Smooth muscle cell of the pulmonary artery (primary cell): ENCODE measurements at places on chromosomes 1 and 21. TPM values are rescaled to one million over a fixed set of nuclear protein-coding genes. Genes with fewer than 3 reads are reported as not detected.

CDC14A gene
- 2.2 TPM in 2 replicates for total RNA-seq

CLDN17 gene
- total RNA-seq: not detected in 2 replicates

PGLYRP4 gene
- not detected in 2 replicates for total RNA-seq

CD53 gene
- total RNA-seq: not detected in 2 replicates

TMEM200B gene
- total RNA-seq: 4.3 and 12.2 TPM in 2 replicates

KCNK1 gene
- 2.0 and 9.2 TPM in 2 replicates for total RNA-seq

RAP1GAP gene
- total RNA-seq: 0.20 and 0.23 TPM in 2 replicates

FAM20B gene
- 61.5 and 63.0 TPM in 2 replicates for total RNA-seq

SVBP gene
- 5.9 and 8.3 TPM in 2 replicates for total RNA-seq

EDN2 gene
- not detected in 2 replicates for total RNA-seq

AIRE gene
- total RNA-seq: 0.03 and 0.07 TPM in 2 replicates

FBXO28 gene
- total RNA-seq: 34.2 and 39.4 TPM in 2 replicates

TTLL7 gene
- total RNA-seq: 19.1 and 26.0 TPM in 2 replicates

LRRIQ3 gene
- 0.46 and 0.56 TPM in 2 replicates for total RNA-seq

RUNX3 gene
- 0.36 TPM in 1 of 2 replicates, not detected in the other for total RNA-seq

CYP4Z1 gene
- not detected in 2 replicates for total RNA-seq

LIPI gene
- total RNA-seq: not detected in 2 replicates

TRIM45 gene
- total RNA-seq: 1.9 and 3.3 TPM in 2 replicates

SLAMF9 gene
- total RNA-seq: 0.26 and 0.59 TPM in 2 replicates

FMO4 gene
- 2.4 and 2.6 TPM in 2 replicates for total RNA-seq

CNTN2 gene
- not detected in 2 replicates for total RNA-seq

LCE1E gene
- total RNA-seq: not detected in 2 replicates

LGR6 gene
- not detected in 2 replicates for total RNA-seq

SAMD13 gene
- total RNA-seq: 0.36 and 0.52 TPM in 2 replicates

ERICH3 gene
- total RNA-seq: not detected in 2 replicates

S100A6 gene
- 822 and 1,175 TPM in 2 replicates for total RNA-seq

DNASE2B gene
- total RNA-seq: not detected in 2 replicates

USP48 gene
- total RNA-seq: 46.3 and 48.4 TPM in 2 replicates

LIN28A gene
- total RNA-seq: not detected in 2 replicates

PPP1R12B gene
- total RNA-seq: 19.4 and 21.9 TPM in 2 replicates

PARP1 gene
- total RNA-seq: 73.8 and 75.6 TPM in 2 replicates

HSD3B2 gene
- total RNA-seq: not detected in 2 replicates

PPM1J gene
- total RNA-seq: 1.0 and 1.5 TPM in 2 replicates

AMY2A gene
- total RNA-seq: not detected in 2 replicates

TMEM51 gene
- 1.5 and 2.2 TPM in 2 replicates for total RNA-seq

C1orf105 gene
- total RNA-seq: not detected in 2 replicates

LCE2A gene
- total RNA-seq: not detected in 2 replicates

RIPK4 gene
- 3.3 and 15.0 TPM in 2 replicates for total RNA-seq

INAVA gene
- total RNA-seq: 0.03 and 0.07 TPM in 2 replicates

HSPB7 gene
- 45.2 and 102 TPM in 2 replicates for total RNA-seq

TOR3A gene
- 22.5 and 38.6 TPM in 2 replicates for total RNA-seq

AXDND1 gene
- 0.07 TPM in 1 of 2 replicates, not detected in the other for total RNA-seq

TRIM46 gene
- total RNA-seq: 5.2 and 12.0 TPM in 2 replicates
